ENCODE measurements at places on chromosomes 5 and 9.

- no peak for DNase-seq
These were observed 253.5 kb upstream of the HAPLN1 start for GRCh38 chr5:83973925-83974815.

GRCh38 chr5:31763424-31763823, 124.5 kb downstream of the PDZD2 start:
- no peak for DNase-seq

DNA sequence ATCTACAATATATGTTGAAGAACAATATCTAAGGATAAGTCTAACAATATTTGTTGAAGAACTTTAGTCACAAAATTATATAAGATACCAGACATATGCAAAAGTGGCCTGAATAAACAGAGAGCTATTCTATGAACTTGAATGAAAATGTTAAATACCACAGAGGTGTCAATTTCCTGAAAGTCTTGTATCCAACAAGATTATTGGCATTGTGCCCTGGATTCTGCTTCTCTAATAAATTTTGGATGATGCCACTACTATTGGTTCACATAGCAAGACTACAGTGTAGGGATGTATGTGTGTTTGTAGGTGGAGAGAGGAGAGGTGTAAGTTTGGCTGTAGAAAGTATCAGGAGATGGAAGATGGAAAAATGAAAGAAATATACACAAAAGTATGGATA, 731.8 kb upstream of the RGMB start:
- DNase-seq: no peak

GRCh38 chr5:107485184-107485583, 185.6 kb downstream of the EFNA5 start:
- DNase-seq: no peak

DNA sequence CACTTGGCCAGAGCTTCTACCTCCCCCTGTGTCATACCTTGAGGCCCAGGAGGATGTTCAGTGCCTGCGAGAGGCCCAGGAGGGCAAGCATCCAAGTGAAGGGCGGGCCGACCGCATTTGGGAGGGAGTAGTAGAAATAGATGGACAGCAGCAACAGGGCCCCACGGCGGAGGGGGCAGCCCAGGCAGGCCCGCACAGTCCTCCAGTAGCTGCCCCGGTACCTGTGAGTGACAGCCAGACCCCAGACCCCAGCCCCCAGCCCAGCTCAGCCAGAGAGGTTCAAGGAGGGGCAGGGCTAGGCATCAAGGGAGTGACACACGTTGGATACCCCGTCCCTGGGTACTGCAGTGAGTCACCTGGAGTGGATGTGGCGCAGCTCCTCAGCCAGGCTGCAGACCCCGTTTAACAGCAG, 1.4 kb downstream of the STING1 start:
- no peak for DNase-seq

- DNase-seq: no peak
These were observed 13.5 kb downstream of the GFPT2 start for GRCh38 chr5:180339583-180340183.

- no peak for DNase-seq
These were observed 226.1 kb downstream of the IRX2 start for GRCh38 chr5:2525351-2525750.

DNA sequence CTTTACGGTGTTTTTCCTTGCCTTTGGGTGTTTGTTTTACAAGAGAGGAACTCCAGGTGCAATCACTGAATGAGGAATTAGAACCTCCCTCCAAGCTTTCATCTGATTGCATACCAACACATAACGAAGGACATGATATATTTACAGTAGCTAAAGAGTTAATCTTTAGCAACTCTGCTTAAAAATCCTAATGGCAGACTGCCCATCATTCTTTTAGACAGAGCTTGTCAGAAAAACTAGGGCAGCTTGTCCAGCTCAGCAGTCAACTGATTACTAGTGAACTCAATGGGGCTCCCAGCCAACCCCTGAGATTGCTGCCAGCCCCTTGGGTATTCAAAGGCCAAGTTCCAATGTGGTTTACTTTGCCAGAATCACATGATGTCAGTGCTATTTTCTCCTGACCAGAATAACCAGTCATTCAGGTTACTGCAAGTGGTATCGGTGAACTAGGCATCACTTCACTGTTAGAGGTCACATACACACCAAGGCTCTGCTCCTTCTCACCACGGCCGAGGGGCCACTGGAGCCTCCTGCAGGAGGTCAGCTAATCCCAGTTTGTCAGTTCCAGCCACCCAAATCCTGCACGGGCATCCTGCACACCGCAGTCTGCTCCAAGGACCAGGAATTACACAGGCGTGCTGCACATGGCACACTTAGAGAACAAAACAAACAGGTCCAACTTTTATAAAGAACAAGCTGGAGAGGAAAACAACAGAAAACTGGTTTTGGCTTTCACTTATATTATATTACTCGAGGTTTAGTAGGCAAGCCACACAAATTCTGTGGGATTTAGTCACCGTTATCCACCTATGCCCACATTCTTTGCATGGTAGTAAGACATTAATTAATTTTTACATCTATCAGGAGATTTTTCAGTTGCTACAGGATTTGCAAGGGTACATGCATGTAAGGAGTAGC, 62.5 kb downstream of the NFIB start:
- DNase-seq: peak; percentile 92

GRCh38 chr5:38639377-38640358, 83.2 kb upstream of the LIFR start:
- no peak for DNase-seq

DNA sequence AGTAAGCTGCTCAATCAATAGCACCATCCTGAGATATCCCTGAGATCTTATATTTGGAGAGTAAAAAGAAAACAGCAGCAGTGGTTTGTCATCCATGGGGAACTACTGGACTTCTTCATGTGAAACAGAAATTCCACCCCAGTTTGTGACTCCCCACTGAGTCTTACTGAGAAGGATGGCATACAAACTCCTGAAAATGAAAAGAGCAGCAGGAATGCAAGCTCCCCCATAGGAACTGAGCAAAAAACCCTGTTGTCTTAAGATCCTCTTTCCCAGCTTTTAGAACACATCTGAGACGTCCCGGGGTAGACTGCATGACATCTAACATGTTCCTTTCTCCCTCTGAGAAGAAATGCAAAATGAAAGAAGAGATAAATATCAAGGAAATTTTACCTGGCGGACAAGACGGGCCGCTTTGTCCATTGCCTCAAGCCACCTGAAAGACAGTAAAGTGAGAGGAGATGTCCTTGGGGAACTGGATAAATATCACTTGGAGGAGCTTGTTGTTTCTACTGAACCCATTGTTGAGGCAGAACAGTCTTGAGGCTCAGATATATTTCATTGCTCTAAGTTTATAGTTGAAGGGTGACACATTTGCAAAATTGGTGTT, 117.1 kb downstream of the NUDT12 start:
- no peak for DNase-seq

DNA sequence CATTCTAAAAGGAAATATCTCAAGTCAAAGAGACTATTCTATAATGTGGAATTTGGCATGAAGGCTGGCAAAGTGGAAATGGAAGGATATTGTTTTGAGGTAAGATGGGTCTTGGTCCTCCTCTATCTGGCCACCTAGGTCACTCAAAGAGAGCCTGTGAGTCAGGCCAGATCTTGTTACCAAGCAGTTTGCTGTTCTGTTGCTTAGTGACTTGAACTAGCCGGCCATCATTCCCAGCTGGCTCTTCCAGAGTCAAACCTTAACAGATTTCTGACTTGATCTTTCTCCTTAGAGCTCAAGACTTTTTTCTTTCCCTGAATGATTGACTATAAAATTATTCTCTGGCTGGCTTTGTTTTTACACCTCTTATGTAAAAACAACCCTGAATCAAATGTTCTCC, 136.1 kb downstream of the PDE4D start:
- no peak for DNase-seq

DNA sequence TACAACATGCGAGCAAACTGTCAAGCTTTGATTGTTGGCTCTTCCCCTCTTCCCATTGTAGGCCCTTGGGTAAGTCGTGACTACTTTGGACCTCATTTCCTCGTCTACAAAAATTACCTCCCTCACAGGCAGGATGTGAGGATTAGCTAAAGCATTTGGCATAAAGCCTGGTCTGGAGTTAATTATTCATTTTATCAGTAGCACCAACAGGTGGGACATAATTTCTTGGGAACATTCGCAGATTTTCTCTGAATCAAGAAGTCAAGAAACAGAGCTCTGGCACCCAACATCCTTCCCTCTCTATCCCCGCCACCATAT, 39.9 kb upstream of the SEMA6A start:
- no peak for DNase-seq

GRCh38 chr9:17631396-17631795, 52.5 kb downstream of the SH3GL2 start:
- no peak for DNase-seq

GRCh38 chr9:104903609-104904008, 24.3 kb downstream of the ABCA1 start:
- DNase-seq: no peak

GRCh38 chr5:154595662-154596061, 117.6 kb upstream of the HAND1 start:
- no peak for DNase-seq
